NCI-H2081 (cell line): ENCODE measurements at places on chromosomes 2 and 18.

GRCh38 chr2:13667415-13667757, 950.6 kb downstream of the TRIB2 start:
- no peak for DNase-seq

DNA sequence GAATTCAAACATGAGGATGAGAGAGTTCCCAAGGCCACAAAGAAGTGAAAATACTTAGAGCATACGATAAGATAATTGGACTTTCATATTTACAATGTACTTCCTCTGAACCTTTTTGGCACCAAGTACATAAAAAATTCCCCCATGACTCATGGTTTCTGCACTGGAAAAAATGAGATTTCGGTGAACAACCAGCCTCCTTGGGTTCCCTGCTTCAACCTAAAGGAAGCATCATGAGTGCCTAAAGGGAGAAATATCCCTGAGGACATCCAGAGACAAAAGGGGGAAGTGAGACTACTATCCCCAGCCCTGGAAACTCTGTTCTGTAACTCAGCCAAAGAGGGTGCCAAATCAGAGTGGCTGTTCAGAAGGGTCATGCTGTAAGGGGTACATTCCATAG, 562.7 kb upstream of the SLC39A10 start:
- no peak for DNase-seq

DNA sequence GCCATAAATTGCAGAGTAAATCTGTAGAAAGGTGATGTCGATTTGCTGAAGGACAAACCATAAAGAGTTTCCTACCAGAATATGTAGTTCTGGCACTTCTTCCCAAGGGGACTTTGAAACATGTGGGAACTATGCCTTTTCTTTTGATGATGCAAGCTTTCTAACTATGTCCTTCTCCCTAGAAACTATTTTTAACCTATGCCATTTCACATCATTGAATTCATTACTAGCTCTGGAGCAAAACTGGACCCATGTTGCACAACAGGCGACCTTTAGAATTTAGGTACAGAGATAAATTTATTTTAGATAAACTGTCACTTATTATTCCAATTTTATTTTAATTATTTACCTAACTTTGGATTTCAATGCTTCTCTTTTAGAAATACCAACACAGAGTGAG, 186.5 kb downstream of the CCDC102B start:
- DNase-seq: no peak

DNA sequence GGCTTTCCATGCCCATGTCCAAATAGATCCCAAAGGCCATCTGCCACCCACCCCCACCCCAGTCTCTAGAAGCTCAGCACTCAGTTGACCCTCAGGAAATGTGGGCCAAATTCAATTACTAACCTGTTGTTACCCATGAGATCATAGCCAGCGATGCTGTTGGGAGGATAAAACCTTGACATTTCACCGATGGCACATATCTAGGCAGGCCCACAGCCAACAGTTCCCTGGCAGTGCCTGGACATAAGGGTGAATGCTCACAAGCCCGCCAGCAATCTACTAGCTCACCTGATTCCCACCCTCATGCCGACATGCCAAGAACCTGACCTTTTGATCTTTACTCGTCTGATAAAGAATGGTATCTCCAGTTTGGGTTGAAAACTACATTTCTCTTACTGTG, 11.8 kb upstream of the ACOXL start:
- no peak for DNase-seq

GRCh38 chr2:102092535-102092934, 50.0 kb upstream of the IL1R1 start:
- DNase-seq: no peak

- no peak for DNase-seq
These were observed 232.5 kb upstream of the FN1 start for GRCh38 chr2:215668378-215668775.

DNA sequence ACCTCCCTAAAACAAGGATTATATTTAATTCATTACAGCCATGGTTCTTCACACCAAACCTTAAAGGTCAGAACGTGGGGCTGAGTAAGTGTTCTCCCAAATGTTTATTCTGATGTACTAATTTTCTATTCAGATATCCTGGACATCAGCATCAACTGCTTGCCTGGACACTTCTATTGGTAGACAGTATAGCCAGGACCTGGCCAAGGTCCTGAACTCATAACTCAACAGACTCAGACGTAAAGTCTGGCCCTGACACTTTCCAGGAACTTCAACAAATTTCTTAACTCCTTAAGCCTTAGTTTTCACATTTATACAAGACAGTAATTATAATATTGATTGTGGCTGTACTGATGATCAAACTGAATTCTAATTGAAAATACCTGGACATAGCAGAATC, 89.1 kb downstream of the AKAIN1 start:
- no peak for DNase-seq

- no peak for DNase-seq
These were observed 35.3 kb upstream of the NPAS2 start for GRCh38 chr2:100784681-100785080.

DNA sequence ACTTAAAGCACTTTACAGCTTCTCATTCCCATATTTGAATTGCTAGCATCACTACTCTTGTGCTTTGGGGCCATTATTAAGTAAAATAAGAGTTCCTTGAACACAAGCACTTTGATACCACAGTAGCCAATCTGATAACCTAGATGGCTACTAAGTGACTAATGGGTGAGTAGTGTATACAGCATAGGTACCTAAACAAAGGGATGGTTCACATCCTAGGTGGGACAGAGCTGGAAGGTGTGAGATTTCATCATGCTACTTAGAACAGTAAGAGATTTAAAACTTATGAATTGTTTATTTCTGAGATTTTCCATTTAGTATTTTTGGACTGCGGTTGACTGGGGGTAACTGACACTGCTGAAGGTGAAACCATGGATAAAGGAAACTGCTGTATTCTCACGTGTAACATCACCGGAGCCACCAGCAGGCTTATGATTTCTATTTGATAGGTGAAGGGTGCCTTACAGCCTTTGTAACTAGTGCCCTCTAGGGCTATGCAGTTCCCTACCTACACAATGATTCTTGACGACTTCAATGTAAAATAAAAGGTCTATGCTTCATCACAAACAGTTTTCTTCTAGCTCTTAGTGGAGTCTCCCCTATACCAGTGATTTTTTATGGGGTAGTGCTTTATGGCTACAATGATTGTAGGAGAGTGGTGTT, 22.1 kb upstream of the CRIM1 start:
- DNase-seq: no peak

GRCh38 chr18:9655232-9655767, 40.9 kb upstream of the PPP4R1 start:
- DNase-seq: no peak

DNA sequence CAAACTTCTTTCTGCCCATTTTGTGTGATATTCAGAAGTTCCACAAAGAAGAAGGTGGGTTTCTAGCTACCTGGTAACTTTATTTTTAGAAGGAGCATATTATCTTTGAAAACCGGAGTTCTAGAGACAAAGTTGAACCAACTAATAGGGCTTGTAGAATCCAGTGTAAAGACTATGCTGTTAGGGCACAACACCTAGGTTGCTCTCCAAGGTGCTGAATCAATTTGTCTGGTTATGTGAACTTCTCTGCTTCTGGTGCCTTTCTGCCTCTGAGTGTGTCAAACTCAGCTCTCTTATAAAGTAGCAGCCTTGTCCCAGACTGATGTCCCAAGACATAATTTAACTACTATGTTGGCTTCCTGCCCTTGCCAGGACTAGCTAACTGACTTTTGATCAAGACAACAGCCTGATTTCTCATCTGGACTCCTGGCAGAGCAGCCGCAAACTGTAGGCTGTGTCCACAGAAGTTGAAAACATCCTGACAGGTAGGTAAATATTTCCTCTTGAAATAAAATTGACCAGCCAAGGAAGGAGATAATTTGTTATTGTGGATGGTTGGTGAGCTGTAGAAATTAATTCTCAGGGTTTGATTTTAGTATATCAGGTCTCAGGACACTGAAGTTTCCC, 119.4 kb downstream of the CYRIA start:
- no peak for DNase-seq

GRCh38 chr2:218077464-218078216, 8.6 kb downstream of the RUFY4 start:
- no peak for DNase-seq

DNA sequence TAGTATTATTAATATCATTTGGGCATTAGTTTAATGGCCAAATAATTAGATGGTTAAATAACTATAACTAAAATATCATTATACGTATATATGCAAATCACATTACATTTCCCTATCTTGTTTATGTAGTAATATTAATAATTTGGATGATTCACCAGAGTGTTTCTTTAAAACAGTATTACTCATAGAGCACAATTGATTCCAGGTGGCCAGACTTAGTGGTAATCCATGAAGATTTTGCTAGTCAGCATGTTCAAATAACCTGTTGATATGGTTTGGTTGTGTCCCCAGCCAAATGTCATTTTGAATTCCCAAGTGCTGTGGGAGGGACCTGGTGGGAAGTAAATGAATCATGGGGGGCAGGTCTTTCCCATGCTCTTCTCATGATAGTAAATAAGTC, 782.3 kb downstream of the LRP1B start:
- no peak for DNase-seq

- DNase-seq: no peak
These were observed 47.1 kb downstream of the CNGA3 start for GRCh38 chr2:98393354-98393753.

DNA sequence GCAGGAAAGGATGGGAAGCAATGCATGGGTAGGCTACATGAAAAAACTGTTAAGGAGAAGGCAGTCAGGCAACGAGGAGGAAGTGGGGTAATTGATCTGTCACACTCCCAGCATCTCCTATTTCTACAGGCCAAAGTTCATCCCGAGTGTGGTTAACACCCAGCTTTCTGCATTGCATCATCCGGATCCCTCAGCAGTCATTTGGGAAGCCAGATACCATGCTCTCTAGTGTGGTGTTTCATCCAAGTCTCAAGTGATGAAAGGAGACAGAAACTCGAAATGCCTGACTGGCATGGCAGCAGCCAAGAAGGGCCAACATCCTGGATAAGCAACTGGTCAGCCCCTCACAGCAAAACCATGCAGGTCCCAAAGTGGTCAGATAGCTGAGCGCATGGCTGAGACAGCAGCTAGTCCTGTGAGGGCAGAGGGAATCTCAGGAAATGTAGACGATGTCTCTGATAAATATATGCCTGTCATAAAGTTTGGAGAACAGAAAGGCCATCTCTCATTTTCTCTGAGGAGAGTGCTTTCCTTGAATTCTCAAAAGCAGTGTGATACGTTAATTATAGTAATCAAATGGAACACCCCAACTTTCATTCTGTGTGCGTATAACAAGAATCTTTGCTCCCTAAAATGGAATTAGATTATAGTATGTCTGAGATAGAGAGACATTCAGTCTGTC, 24.8 kb upstream of the HNRNPA3 start:
- DNase-seq: no peak

DNA sequence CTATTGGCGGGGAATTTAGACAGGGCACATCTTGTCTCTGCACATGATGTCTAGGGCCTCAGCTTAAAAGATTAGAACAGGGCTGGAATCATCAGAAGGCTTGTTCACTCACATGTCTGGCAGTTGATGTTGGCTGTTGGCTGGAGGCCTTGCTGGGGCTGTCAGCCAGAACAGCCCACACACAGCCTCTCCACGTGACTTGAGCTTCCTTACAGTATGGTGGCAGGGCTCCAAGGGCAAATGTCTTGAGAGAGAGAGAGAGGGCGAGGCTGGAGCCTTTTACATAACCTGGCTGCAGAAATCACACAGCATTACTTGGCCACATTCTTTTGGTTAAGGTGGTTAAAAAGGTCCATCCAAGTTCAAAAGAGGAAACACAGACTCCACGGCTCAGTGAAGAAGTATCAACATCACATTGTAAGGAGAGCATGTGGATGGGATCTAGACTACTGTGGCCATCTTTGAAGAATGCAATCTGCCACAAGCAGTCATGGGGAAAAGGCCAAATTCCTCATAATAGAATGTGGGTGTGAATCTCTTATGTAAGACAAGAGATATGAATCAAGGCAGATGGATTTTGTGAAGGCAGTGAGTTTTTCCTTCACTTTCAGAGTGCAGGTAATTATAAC, 30.4 kb downstream of the SRSF7 start:
- no peak for DNase-seq

GRCh38 chr2:51472300-51472699, 440.4 kb upstream of the NRXN1 start:
- DNase-seq: no peak

- peak; percentile 36 for DNase-seq
These were observed 1.1 kb downstream of the CHN1 start for GRCh38 chr2:175003875-175004729.

GRCh38 chr2:46187112-46187618, 110.0 kb upstream of the EPAS1 start:
- DNase-seq: no peak

- no peak for DNase-seq
These were observed 29.4 kb upstream of the RNF149 start for GRCh38 chr2:101337877-101338276.

DNA sequence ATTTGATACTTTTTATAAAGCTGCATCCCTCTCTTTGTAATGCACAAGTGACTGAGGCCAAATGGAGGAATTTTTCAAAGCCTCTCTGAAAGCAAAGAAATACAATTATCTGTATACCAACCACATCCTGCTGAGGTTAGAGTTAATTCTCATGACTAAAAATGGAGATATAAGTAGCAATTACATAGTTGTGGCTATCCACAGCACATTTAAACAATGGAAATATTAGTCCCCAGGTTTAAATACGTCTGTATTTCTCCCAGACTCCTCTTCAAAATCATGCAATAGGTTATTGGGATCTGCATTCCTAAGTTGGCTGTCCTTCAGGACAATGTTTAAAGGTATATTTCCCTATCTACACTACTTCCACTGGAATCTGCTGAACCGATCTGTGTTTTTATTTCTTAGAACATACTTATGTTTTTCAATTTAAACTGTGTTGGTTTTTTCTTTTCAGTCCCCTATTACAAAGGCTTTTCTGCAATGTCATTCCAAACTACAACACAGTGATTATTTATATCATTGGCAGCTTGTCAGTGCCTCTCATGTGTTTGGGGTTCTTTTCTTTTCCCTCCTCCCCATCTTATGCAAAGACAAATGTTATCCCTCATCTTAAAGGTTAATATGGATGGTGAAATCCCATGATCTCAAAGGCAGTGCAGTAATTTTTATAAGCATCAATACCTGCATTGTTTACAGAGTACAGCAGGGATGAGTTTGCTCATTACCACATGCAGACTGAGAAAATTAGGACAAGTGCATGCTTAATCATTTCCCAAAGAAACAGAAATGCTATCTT, 134.8 kb upstream of the FSHR start:
- no peak for DNase-seq

- no peak for DNase-seq
These were observed 48.8 kb downstream of the TMEM163 start for GRCh38 chr2:134669731-134670669.

GRCh38 chr2:65281627-65282351, 54.2 kb downstream of the ACTR2 start:
- DNase-seq: no peak

- DNase-seq: no peak
These were observed 477.5 kb downstream of the SLC4A3 start for GRCh38 chr2:220104871-220105351.

DNA sequence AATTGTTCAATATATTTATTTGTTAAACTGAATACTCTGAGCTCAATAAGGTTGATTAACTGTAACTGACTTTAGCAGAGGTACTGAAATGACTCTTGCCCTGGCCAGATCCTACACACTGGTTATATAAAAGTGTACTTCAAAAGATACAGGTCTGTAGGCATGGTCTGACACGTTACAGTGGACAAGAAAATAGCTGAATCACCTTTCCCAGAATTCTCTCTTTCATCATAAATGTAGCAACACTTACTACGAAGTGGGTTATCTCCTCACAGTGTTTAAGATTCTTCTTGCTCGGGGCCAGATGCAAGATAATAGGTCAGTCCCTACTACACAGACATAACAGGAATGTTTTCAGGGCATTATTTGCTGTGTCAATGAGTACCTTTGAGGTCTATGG, 107.0 kb upstream of the ZC3H15 start:
- DNase-seq: no peak

GRCh38 chr18:27564066-27564465, 379.0 kb upstream of the CHST9 start:
- DNase-seq: no peak
